ENCODE measurements at places on chromosomes 4 and X.
A peak's percentile ranks its signal among the peaks of the same experiment; 100 is the strongest.

DNA sequence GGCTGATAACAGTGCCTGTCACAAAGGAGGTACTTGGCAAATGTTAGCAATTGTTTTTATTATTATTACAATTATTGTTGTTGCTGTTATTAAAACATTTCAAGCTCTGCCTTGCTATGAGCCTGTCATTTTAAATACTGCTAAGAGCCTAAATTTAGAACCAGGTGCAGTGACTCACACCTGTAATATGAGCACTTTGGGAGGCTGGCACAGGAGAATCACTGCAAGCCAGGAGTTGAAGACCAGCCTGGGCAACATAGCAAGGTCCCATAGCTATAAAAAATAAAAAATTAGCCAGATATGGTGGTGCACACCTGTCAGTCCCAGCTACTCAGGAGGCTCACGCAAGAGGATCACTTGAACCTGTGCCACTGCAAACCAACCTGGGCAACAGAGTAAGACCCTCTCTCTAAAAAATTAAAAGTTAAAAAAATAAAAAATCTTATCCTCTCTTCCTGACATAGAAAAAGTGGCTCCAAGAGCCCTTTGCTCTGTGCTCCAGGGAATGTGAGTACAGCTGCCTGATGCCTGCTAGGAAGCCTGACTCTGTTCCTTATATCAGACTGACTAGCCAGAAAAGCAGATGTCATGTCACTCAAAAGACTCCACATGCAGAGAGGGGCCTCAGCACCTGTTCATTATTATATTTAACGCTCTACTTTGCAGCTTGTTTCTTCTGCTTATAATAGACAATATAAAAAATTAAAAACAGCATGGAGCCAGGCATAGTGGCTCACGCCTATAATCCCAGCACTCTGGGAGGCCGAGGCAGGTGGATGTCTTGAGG is 234.0 kb downstream of the OPHN1 start:
- DNase-seq = no peak

- DNase-seq = no peak
Observed at GRCh38 chr4:159542296-159542695, 439.4 kb downstream of the RAPGEF2 start.

- no peak for DNase-seq
Observed at GRCh38 chr4:164207460-164207859, 546.5 kb upstream of the SMIM31 start.

- DNase-seq = no peak
Observed at GRCh38 chr4:32564626-32565025, 1844.5 kb downstream of the PCDH7 start.

- no peak for DNase-seq
Observed at GRCh38 chrX:11254417-11255109, 38.6 kb upstream of the AMELX start.

DNA sequence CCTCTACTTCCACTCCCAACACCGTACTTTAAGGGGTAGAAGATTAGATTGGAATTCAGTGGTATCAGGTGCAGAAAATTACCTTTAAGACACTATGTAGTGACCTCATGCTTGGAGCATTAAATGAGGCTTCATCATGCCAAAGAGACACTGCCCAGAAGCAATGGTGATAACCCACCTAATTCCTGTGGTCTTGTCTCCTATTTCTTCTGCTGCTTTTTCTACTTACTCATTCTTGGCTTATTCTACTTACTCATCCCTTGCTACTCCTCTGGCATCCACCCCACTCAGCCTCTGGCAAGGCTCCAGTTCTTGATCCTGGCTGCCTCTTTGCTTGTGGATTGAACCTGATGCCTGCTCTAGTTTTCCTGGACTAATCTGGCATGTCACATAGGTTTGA is 62.3 kb upstream of the ADAMTS3 start:
- peak; percentile 27 for DNase-seq

DNA sequence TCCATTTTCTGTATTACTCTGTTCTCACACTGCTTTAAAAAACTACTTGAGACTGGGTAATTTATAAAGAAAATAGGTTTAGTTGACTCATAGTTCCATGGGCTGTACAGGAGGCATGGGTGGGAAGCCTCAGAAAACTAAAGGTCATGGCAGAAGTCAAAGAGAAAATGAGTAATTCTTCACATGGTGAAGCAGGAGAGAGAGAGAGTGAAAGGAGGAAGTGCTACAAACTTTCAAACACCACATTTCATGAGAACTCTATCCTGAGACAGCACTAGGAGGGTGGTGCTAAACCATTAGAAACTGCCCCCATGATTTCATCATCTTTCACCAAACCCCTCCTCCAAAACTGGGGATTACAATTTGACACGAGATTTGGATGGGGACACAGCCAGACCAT is 108.0 kb upstream of the PBDC1 start:
- DNase-seq = no peak
